ENCODE measurements at places on chromosomes 12 and 14. TPM values are rescaled to one million over a fixed set of nuclear protein-coding genes. Genes with fewer than 3 reads are reported as not detected.
A peak's percentile ranks its signal among the peaks of the same experiment; 100 is the strongest.

GRCh38 chr14:34496679-34497513 is 34.9 kb upstream of the SPTSSA start:
- peak; percentile 56 for DNase-seq

- no peak for DNase-seq
These were observed 22.7 kb downstream of the TRMT5 start for GRCh38 chr14:60958146-60958545.

DNA sequence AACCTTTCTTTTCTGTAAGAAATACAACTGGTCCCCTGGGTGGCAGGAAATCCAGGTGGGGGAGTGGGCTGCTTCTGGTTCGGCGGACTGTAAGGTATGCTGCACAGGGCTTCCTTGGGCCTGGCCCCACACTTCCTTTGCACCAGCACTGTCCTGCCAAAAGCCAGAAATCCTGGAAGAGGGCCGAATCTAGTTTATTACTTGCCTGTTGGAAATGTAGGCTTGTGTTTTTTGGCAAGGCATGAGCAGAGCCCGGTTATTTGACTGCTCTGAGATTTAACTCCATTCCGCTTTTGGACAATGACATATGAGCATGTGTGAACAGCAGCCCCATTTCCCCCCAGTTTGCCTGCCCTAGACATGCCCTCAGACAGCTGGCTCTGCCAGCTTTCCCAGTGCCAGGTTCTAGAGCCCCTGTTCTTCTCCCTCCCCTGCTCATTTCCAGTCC is 86.6 kb downstream of the BORCS5 start:
- no peak for DNase-seq

DNA sequence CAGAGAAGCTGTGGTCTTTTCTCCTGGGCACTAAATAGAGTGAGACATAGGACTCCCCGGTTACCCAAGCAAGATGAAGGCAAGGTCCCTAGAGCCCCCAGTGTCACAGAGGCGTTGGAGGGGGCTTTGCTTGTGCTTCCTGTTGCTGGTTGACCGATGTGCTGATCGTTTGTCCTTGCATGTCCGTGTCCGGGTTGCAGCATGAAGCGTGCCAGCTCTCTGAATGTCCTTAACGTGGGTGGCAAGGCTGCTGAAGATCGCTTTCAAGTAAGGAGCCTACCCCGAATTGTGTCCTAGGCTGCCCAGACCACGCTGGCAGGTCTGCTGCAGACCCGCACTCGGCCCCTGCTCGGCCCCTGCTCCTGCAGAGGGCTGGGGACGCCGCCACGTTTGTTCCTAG is 23.1 kb downstream of the XRCC3 start:
- no peak for DNase-seq

DNA sequence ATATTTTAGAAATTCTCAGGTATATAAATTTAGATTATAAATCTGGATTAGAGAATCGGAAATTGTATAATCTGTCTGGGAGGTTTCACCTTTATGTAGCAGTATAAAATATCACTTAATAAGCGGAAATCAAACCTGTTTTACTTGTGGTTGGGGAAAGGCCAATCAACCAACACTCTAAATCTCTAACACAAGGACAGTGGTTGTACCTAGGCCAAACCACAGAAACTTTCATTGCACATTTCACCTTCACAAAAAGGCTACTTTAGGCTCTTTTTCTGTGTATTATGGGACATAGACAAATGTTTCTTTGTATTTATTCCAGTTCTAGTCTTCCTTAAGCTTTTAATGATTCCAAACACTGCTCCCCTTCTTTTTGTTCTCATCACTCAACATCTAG is 19.8 kb downstream of the ERH start:
- DNase-seq, result no peak

DNA sequence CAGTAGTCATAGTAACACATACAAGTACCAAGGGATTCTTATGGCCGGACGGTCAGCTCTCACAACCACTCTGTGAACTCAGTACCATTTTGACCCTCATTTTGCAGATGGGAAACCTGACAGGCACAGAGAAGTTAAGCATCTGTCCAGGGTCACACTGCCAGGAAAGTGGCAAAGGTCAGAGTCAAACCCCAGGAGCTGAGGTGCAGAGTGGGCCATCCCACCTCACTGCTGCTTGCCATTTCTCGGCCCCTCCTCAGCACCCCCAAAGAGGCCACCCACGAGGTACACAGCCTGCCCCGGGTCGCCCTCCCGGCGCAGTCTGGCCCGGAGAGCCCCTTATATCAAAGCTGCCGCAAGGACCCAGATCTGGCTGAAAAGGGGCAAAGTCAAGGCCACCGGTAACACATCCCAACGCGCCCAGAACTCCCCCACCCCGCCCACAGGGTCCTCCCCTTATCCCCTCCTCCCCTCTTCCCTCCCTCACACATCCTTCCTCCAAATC is 1.7 kb downstream of the NCOR2 start:
- no peak for DNase-seq

GRCh38 chr12:132052196-132052932 is 91.8 kb downstream of the DDX51 start:
- DNase-seq, result no peak

GRCh38 chr12:41683513-41684240 is 461.0 kb downstream of the GXYLT1 start:
- no peak for DNase-seq

DNA sequence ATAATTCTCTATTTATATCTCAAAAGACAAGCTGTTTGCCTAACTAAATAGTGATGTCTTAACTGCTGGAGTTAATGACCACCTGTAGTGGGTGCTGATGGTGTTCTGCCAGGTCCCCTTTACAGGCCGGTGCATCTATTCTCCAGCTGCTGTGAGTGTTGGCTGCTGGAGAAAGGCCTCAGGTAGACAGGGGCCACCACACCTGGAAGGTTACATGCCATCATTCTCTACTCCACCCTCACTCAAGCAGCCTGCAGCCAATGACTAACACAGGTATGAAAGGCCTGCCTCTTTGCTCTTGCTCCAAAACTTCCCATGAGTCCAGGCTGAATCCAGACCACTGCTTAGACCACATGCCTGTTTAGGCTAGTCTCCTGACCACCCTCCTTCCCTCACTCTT is 73.9 kb downstream of the RPS6KA5 start:
- DNase-seq, result no peak

DNA sequence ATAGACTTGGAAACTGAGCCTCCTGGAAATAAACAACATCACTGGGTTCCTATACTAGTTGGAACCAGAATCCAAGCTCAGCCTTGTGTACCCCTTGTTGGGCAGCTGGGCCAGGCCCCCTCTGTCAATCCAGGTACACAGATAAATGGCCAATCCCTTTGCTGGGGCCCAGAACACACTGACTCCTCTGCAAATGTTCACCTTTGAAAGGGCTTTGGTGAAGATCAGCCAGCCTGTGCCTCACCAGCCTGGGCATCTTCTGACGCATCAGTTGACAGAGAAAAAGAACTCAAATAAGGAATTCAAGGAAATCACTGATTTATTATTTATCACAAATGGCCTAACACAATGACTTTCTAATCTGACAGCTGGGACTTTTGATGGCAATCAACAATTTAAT is 1090.2 kb downstream of the BCL11B start:
- DNase-seq, result no peak

- DNase-seq, result no peak
These were observed 38.4 kb downstream of the MLXIP start for GRCh38 chr12:122116707-122117535.

- DNase-seq, result no peak
These were observed 223.8 kb downstream of the EFCAB11 start for GRCh38 chr14:89730687-89731086.

- DNase-seq, result no peak
These were observed 18.5 kb upstream of the KLRD1 start for GRCh38 chr12:10289005-10289754.

DNA sequence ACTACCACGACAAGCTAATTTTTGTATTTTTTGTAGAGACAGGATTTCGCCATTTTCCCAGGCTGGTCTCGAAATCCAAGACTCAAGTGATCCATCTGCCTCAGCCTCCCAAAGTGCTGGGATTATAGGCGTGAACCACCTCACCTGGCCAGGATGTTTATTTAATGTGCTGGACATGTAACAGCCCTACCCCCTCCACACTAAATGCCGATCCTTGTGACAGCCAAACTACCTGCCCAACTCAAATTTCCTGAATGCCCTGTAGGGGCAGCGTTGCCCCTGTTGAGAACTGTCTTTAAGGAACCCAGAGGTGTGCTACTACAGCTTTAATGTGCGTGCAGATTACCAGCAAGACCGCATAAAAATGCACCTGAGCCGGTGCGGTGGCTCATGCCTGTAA is 48.1 kb downstream of the KCNK13 start:
- no peak for DNase-seq

GRCh38 chr14:26204728-26205479 is 392.9 kb downstream of the NOVA1 start:
- no peak for DNase-seq

DNA sequence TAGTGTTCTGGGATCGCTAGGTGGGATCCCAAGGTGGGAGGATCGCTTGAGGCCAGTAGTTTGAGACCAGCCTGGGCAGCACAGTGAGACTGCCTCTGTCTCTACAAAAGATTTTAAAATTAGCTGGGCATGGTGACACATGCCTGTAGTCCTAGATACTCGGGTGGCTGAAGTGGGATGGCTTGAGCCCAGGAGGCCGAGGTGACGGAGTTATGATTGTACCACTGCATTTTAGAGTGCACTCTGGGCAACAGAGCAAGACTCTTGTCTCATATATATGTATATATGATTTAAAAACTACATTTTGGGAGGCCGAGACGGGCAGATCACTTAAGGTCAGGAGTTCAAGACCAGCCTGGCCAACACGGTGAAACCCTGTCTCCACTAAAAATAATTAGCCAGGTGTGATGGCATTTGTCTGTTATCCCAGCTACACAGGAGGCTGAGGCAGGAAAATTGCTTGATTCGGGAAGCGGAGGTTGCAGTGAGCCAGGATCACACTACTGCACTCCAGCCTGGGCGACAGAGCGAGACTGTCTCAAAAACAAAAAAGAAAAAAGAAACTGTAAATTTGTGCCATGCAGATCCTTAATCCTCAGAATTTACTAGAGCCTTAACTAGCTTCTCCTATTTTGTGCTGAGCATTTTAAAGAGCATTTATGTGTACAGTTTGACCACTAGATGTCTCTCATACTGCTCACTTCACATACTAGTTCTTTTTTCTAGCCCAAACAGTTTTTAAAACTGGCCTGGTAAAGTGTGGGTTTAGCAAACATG is 114.8 kb downstream of the MON2 start:
- no peak for DNase-seq

GRCh38 chr12:49903700-49904423 is at the start of gene FAIM2:
TSS of gene FAIM2 (minus strand) at chr12:49903900. CDS start at chr12:49903792, 108 bp downstream.
- DNase-seq, result no peak

GRCh38 chr14:104334424-104335161 is 196.2 kb downstream of the KIF26A start:
- DNase-seq, result no peak

- no peak for DNase-seq
These were observed 11.7 kb upstream of the OASL start for GRCh38 chr12:121050725-121051124.

DNA sequence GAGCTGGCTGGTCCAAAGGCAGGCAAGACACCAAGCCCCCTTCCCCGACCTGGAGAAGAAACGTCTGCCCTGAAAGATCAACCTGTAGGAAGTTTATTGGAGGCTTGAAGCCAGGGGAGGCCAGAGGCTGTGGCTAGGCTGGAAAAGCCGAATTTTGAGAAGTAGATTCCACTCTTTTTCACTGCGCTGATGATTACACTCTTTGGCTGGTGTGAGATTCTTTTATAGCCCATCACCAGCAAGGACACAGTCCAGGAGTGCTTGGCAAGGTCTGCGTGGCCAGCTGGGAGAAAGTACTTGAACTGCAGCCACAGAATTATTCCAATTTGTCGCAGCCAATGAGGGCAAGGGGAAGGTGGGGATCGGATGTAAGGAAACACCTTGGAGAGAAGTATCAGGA is 45.0 kb downstream of the SYNE3 start:
- DNase-seq, result no peak

Gene AICDA
- total RNA-seq, result not detected

Gene RPL36AL
- 384 TPM for total RNA-seq

Gene P2RX7
- not detected for total RNA-seq

Gene RASSF9
- total RNA-seq, result 3.8 TPM

Gene OAS2
- total RNA-seq, result 2.5 TPM

Gene MDP1
- 26.1 TPM for total RNA-seq

Gene FGF6
- total RNA-seq, result not detected

Data from epithelial cell of proximal tubule (primary cell).